ENCODE measurements at places on chromosomes 12 and 14. TPM values are rescaled to one million over a fixed set of nuclear protein-coding genes. Genes with fewer than 3 reads are reported as not detected.

The EID3 gene
- polyA plus RNA-seq = 4.9 TPM

The ACADS gene
- polyA plus RNA-seq = 14.1 TPM

The PLA2G1B gene
- polyA plus RNA-seq = not detected

The CARMIL3 gene
- polyA plus RNA-seq = 0.35 TPM

The EPYC gene
- not detected for polyA plus RNA-seq

The SYCP3 gene
- polyA plus RNA-seq = 0.33 TPM
